ENCODE measurements at places on chromosomes 7 and 10. TPM values are rescaled to one million over a fixed set of nuclear protein-coding genes. Genes with fewer than 3 reads are reported as not detected.

The CABCOCO1 gene
- 0.12 TPM for total RNA-seq

The GIGYF1 gene
- 15.2 TPM for total RNA-seq

The NEUROD6 gene
- total RNA-seq = not detected

The SAMD9 gene
- 2.5 TPM for total RNA-seq

The CLRN3 gene
- 0.07 TPM for total RNA-seq

The UNC5B gene
- total RNA-seq = 2.8 TPM

The MSMB gene
- not detected for total RNA-seq

The CFAP69 gene
- total RNA-seq = 2.2 TPM

The WASHC2C gene
- 19.3 TPM for total RNA-seq

The STAMBPL1 gene
- total RNA-seq = 28.3 TPM

The AP1S1 gene
- 124 TPM for total RNA-seq

The ECHDC3 gene
- total RNA-seq = 10.3 TPM

The NUTM2B gene
- total RNA-seq = 0.43 TPM

The TRIP6 gene
- 46.2 TPM for total RNA-seq

The PAX2 gene
- total RNA-seq = 0.18 TPM

The NME8 gene
- not detected for total RNA-seq

The LRMDA gene
- total RNA-seq = 3.4 TPM

The C10orf62 gene
- total RNA-seq = not detected

The SNCG gene
- 9.6 TPM for total RNA-seq

The HOXA7 gene
- total RNA-seq = 4.8 TPM

The PIK3AP1 gene
- 0.84 TPM for total RNA-seq

The RASA4 gene
- total RNA-seq = 2.4 TPM

The CHCHD1 gene
- 51.9 TPM for total RNA-seq

The ANKRD30A gene
- 0.51 TPM for total RNA-seq

The GPRIN2 gene
- total RNA-seq = 33.0 TPM

The ATOH7 gene
- total RNA-seq = 0.21 TPM

The OR2A14 gene
- total RNA-seq = not detected

The GSTK1 gene
- total RNA-seq = 112 TPM

The PAX4 gene
- not detected for total RNA-seq

The ADAM12 gene
- 4.9 TPM for total RNA-seq

The PCLO gene
- 1.1 TPM for total RNA-seq

The OPALIN gene
- not detected for total RNA-seq

The FKBP6 gene
- not detected for total RNA-seq

The MARVELD1 gene
- 51.1 TPM for total RNA-seq

The TRIM50 gene
- not detected for total RNA-seq

The MACROH2A2 gene
- total RNA-seq = 24.6 TPM

The WASHC2A gene
- total RNA-seq = 11.7 TPM

The MMD2 gene
- total RNA-seq = not detected

The WDFY4 gene
- total RNA-seq = 0.06 TPM

The HKDC1 gene
- total RNA-seq = 9.3 TPM

The LAMB1 gene
- total RNA-seq = 118 TPM

The GNG11 gene
- total RNA-seq = 32.2 TPM
